ENCODE measurements at places on chromosomes 3 and 15.

DNA sequence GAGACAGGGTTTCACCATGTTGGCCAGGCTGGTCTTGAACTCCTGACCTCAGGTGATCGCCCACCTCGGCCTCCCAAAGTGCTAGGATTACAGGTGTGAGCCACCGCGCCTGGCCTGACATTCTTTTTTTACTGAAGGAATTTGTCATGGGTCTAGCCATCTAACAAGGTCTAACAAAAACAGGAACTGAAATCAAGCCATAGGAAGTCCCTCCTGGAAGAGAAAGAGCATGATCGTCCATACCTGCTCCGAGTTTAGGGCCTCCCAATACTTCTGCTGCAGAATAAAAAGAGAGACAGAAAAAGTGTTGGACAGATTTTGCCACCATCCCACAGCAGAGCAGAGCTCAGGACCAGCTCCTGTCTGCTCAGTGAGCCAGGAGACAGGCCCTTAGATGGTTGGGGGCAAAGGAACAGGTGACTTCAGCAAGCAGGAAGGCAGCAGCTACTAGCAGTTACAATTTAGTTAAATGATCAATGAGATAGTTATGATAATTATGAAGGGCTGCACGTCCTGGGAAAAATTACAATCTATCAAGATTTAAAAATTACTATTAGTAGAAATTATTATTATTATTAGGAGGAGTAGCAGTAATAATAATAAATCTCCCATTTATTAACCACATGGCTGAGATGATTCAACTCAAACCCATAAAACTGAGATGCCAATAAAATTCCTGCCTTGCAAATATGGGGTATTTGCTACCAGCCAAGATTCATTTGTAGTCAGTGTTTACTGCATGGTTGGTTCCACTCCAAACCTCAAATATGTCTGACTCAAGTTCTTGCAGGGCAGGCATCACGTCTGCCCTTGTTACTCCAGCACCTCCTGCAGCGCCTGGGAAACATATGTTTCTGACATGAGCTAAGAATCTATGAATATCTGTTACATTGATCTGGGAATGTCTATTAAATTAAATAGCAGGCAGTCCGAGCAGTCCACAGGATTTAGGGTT is 40.1 kb downstream of the TMEM44 start:
- peak; percentile 100 for DNase-seq

DNA sequence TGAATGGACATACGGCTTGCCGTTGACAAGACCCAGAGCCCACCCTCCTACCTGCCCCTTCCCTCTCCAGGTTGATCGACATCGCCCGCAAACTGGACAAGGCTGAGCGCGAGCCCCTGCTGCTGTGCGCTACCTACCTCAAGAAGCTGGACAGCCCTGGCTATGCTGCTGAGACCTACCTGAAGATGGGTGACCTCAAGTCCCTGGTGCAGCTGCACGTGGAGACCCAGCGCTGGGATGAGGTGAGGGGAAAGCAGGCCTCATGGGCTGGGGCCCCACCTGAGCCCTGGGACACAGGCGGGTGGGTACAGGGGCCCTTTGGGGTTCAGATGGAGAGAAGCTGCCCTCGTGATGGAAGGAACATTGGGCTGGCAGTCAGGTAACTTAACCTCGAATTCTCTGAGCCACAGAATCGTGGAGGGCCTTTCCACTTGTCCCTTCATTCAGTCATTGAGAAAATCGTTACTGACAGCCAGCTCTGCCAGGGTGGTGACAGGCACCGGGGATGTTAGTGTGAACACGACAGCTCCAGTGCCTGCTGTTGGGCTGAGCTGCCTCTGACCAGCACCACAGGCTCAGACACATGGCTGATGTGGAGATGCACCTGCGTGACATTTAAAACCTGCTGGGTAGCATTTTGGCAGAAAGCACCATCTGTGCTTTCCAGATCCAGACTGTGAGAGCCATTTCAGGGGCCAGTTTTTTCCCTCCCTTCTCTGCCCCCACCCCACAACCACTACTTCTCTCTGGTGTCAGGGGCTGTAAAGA is 25.6 kb upstream of the RHO start:
- no peak for DNase-seq

DNA sequence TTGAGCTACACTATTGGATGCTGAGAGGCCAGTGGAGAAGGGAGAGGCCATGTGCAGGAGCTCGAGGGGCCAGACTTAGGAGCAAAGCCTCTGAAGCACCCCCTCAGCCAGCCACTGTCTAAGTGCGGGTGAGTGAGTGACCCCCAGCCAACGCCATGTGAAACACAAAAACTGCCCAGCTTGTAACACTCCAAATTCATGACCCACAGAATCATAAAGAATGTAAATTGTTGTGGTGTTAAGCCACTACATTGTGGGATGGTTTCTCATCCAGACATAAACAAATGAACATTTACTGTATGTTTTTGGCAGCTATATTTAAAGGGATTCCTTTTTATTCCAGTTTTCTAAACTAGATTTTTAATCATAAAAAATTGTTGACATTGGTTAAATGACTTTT is 27.2 kb upstream of the TMEM158 start:
- no peak for DNase-seq

DNA sequence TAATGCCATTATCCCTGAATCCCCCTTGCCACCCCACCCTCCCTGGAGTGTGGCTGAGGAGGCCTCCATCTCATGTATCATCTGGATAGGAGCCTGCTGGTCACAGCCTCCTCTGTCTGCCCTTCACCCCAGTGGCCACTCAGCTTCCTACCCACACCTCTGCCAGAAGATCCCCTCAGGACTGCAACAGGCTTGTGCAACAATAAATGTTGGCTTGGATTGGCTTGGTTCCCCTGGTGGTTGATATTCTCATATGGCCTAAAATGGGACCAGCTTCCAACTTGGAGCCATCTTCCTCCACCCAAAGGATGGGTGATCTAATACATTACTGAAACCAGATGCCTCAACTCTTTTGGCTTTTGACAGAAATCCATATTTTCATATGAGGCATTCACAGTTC is 34.9 kb downstream of the VIPR1 start:
- DNase-seq: no peak

DNA sequence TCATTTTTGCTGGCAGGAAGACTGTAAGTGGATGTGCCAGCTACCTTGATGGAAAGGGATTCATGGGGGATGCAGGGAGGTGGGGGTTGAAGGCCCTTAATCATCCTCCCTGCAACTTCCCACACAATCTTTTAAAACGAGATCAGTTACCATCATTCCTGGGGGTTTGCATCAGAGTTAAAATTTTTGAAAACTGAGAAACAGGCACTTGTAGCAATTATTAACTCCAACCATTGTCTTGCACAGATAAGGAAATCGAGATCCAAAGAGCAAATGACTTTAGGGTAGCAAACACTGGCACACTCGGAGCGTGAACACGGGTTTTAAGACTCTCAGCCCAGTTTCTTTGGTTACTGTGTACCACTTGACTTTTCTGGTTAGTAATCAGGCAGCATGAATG is 41.9 kb downstream of the GPD1L start:
- peak; percentile 40 for DNase-seq

- no peak for DNase-seq
These were observed 299.6 kb downstream of the ULK4 start for GRCh38 chr3:41662288-41662687.

GRCh38 chr15:36673039-36673438 is 93.6 kb downstream of the CDIN1 start:
- DNase-seq: no peak

DNA sequence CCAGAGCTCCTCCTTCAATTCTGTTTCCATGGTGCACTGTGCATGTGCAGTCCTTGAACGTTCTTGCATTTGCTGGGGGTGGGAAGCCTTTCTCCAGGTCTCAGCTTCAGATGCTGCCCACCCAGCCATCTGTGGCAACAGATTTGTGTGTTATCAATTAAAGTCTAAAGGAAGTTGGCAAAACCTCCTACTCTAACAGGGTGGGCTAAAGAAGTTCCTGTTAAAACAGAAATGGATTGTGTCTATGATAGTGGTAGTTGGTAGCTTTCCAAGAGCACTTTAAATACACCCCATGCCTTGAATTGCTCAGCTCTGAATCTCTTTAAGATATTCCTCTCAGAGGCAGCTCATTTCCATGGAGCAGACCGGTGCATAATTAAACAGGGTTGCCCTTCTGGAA is 488.0 kb upstream of the SUCLG2 start:
- DNase-seq: no peak

DNA sequence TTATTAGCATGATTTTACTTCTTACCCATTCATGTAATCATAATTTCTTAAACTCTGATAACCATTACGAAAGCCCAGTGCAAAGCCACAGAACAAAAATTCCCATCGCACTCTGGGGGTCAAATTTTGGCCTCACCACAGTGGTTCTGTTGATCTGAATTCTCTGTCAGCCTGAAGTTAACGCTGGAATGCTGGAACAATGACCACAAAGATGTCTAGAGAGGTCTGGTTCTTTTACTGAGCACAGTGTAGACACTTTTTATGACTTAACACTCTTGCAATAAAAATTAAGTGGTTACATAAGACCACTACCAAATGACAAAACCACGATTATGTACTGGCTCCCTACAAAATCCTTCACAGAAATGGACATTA is 94.7 kb downstream of the PDZRN3 start:
- DNase-seq: peak; percentile 98

DNA sequence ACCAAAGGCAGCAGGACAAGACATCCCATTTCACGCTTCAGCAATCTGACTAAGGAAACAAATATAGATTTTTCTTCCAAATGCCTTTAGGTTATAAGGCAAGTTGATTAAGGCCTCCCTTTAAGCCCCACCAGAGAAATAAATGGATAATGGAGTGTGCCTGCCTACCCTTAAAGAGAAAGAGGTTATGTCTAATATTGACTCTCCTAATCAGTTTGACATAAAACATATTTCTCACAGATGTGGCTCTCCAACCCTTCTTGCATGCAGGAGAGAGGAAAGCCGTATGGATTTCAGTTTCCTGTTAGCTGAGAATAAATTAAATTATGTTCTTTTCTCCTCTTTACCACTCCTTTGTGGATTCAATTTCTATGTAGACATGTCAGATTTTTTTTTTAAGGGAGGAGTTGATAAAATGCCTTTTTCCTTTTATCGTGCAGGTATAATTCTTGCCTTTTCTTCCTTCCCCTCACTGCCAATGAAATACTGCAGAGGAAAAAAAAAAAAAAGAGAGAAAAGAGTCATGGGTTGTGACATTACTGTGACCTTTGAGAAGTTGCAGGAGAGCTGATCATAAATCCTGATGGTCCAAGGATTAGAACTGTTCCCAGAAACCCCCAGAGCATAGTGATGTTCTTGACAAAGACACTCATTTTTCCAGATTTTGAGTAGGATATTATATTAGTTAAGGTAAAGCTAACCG is 355.3 kb upstream of the SLCO3A1 start:
- no peak for DNase-seq

DNA sequence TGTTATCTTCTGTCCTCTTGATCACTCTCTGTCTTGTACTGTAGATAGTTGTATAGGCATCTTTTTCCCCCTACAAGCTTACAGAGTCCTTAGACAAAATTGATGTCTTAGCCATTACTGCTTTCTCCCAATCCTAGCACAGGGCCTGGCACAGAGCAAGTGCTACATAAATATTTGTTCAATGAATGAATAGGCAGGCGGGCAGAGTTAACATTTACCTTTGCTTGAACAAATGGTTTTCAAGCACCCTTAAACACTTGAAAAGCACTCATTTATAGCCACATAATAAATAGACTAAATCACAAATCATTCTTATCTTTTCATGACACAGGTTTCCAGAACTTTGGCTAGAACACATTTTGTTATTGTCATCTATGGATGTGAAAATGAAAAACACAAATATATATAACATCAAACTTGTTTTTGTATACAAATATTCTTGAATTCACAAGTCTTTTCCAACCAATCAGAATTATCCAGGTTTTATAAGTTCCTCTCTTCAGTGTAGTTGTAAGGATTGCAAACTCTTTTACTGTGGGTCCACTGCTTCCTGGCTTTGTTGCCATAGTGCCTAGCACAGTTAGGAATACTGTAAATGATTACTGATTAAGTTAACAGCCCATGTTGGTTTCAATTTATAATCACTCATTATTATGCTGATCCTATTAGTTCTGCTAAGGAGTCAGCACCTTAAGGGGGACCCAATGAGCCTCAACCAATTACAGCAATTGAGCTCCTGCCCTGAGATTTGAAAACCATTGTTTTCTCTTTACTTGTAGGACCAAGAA is 61.9 kb downstream of the ISL2 start:
- no peak for DNase-seq

GRCh38 chr3:8996681-8997121 is 33.4 kb upstream of the RAD18 start:
- peak; percentile 60 for DNase-seq

DNA sequence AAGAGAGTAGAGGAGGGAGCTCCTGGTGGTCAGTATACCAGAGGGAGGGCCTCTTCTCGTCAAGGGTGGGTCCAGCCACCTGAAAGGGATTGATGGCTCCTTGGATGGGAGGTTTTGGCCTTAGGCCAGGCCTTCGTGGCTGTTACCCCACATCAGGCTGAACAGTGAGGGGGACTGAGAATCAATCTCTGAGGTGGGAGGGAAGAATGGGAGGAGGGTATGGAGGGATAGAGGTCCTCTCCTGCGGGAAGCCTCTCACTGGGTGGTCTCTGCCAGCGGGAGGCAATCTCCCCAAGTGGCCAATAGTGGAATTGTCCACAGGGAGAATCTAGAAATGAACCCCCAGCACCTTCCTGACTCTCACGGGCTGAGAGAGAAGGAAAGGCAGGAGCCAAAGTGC is 53.5 kb downstream of the BSN start:
- DNase-seq: no peak

DNA sequence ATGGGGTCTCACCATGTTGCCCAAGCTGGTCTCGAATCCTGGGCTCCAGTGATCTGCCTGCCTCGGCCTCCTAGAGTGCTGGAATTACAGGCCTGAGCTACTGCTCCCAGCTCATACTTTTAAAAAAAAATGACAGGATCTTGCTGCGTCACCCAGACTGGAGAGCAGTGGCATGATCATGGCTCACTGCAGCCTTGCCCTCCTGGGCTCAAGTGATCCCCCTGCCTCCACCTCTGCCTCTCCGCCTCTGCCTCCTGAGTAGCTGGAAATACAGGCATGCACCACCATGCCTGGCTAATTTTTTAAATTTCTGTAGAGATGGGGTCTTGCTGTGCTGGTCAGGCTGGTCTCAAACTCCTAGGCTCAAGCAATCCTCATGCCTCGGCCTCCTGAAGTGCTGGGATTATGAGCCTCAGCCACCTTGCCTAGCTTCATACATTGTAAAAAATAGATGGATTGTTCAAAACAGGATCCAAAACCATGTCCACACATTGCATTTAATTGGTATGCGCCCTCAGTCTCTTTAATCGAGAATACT is 8.9 kb downstream of the PHLDB2 start:
- no peak for DNase-seq

GRCh38 chr3:72907731-72908620 is 20.1 kb downstream of the GXYLT2 start:
- peak; percentile 92 for DNase-seq
